Right cardiac atrium (tissue), 5 donors: ENCODE measurements at places on chromosomes 12 and 14.
A peak's percentile ranks its signal among the peaks of the same experiment; 100 is the strongest.

DNA sequence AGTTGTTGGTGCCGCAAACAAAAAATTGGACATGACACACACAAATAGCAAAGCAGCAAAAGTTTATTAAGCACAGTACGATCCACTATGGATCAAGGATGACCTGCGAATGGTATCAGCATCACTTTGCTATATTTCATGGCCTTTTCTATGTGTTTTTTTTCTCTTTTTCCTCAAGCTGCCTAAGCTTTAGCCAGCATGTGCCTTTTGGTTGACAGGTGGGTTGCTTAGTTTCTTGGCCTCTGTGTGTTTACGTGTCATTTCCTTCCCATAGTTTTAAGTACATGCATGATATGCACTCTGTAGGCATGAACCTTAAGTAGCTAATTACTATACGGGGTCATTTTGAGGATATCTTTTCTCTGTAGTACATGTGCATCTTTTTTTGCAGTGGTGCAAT lies 9.8 kb downstream of the CD4 start:
- DNase-seq, result no peak

DNA sequence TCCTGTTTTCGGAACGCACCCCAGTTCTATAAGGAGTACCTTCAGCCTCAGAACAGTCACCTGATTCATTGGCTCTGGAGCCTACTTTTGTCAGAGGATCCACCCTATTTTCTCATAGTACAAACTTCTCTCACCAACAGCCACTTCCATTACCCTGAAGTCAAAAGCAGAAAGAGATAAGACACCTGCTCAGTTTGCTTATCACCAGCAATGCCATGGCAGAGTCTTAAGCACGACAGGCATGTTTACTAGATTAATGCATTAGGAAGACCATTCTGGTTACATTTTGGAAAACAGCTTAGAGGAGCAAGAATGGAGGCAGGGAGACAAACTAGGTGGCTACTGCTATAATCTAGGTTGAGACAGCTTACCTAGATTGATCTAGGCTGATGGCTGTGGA lies 67.7 kb downstream of the GXYLT1 start:
- no peak for DNase-seq

DNA sequence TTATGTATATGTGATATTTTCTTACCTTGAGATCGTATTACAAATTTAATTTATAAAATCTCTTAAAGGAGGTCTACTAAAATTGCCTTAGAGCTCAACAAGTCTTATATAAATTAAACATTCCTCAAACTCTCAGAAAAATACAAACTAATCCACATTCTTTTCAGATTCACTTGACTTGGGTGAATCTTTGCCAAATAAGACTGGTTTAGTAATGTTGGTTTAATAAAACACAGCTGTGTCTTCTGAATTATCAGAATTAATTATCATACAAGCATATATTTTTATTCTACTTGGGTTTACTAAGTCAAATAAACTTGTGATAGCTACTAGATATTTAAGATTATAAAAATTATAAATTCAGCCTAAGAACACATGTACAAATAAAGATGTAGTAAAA lies 13.3 kb downstream of the GLIPR1L2 start:
- DNase-seq, result no peak

DNA sequence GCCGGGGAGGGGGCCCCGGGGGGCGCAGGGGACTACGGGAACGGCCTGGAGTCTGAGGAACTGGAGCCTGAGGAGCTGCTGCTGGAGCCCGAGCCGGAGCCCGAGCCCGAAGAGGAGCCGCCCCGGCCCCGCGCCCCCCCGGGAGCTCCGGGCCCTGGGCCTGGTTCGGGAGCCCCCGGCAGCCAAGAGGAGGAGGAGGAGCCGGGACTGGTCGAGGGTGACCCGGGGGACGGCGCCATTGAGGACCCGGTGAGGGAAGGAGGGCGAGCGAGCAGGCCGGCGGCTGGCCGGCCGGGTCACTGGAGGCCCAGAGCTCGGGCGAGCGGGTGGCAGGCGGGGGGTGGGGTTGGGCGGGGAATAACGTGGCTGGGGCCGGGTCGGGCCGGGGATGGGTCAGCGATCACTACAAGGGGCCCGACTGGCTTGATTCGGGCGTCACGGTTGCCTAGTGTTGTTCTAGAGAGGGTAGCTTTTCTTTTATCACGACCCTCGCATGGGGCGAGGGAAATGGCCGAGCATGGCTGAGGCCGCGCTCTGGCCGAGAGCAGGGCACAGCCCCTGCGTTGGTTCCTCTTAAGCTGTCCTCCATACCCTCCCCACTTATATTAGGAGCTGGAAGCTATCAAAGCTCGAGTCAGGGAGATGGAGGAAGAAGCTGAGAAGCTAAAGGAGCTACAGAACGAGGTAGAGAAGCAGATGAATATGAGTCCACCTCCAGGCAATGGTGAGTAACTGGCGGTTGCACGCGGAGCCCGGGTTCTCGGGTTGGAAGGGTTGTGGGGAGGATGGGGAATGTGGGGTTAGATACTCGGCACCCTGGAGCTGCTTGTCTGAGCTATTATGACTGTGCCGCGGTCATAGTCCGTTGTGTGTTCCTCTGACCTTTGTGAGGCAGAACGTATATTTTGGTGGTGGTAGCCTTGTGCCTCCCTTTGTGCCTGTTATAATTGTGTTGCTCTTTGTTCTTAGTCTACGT lies 603 bp downstream of the PABPN1 start:
- peak; percentile 60 for DNase-seq

DNA sequence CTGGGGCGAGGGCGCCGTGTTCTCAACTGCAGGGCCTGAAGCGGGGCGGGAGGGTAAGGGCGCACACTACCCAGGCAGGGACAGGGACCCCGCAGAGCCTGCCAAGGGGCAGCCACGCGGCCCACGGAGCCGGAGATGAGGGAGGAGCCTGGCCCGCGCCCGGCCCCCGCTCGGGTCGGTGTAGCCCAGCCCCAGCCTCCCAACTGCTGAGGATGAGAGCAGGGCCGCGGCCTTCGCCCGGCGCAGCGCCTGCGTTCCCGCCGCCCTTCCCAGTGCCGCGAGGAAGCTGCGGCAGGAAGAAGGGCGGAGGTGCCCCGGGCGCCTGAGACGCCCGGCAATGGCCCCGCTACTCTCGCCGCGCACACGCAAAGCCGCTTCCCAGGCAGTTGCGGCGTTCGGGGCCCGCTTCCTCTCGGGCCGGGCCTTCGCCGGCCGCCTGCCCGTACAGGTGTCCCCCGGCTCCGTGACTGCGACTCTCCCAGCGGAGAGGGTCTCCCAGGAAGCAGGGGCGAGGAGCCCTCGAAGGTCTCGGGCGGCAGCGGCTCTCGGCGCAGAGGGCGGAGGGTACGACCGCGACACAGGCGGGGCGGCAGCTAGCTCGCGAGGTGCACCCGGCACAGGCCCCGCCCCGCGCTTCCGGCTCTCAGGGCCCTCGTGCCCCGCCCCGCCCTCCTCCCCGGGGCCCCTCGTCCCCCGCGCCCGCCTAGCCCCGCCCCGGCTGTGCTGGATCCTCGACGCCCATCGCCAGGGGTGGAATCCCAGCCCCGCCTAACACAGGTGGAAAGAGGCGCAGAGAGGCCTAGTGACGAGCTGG lies 24.8 kb upstream of the YY1 start:
- peak; percentile 98 for DNase-seq
